Right lobe of liver (tissue), 6 donors: ENCODE measurements at places on chromosomes 5 and 9. TPM values are rescaled to one million over a fixed set of nuclear protein-coding genes. Genes with fewer than 3 reads are reported as not detected.

FLT4 gene
- total RNA-seq, result 8.2 TPM

- H3K36me3 ChIP-seq, result no peaks in the 10 kb centered on the region
- no peak for DNase-seq
- no peak overlapping the region for H3K27ac ChIP-seq
- no peaks in the 10 kb centered on the region for H3K27me3 ChIP-seq
- no peak overlapping the region for H3K4me3 ChIP-seq
- H3K4me1 ChIP-seq, result no peaks in the 10 kb centered on the region
These were observed 7.4 kb downstream of the GRAMD2B start for GRCh38 chr5:126430631-126431030.

DNA sequence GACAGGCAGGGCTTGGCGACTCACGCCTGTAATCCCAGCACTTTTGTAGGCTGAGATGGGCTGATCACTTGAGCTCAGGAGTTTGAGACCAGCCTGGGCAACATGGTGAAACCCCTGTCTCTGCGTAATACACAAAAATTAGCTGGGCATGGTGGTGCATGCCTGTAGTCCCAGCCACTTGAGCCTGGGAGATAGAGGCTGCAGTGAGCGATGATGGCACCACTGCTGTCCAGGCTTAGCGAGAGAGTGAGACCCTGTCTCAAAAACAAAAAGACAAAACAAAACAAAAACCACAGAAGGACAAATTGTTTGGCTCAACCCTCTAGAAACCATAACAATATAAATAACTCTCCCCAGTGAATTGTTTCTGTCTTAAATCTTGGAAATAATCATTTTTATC, 92.6 kb upstream of the ERBIN start:
- DNase-seq, result no peak
- H3K36me3 ChIP-seq, result no peaks in the 10 kb centered on the region
- no peaks in the 10 kb centered on the region for H3K4me1 ChIP-seq
- no peaks in the 10 kb centered on the region for H3K27me3 ChIP-seq
- H3K27ac ChIP-seq, result no peak overlapping the region

DNA sequence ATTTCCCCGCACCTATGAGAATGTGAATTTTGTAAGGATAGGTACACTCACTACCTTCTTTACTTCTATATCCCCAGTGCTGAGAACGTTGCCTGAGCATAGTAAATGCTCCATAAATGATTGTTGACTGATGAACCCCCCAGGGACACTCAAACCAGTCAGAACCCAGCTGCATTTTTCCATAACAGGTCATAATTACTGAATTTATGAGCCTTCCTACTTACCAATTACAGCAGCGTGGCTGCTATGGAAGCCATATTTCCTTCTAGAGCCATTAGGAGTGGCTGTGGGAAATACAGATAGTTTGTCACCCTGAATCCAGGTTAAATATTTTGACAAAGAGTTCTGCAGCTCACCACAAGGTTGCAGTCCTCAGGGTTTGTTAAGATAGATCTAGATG, 135.0 kb downstream of the TAF11L14 start:
- no peaks in the 10 kb centered on the region for H3K4me1 ChIP-seq
- H3K36me3 ChIP-seq, result no peaks in the 10 kb centered on the region
- no peak for DNase-seq

- no peaks in the 10 kb centered on the region for H3K27me3 ChIP-seq
- no peaks in the 10 kb centered on the region for H3K36me3 ChIP-seq
- no peak overlapping the region for H3K27ac ChIP-seq
- H3K4me1 ChIP-seq, result no peaks in the 10 kb centered on the region
These were observed 63.8 kb downstream of the SMIM15 start for GRCh38 chr5:61098251-61098995.
